ENCODE measurements at places on chromosomes 3 and 15.

- no peak for DNase-seq
Observed at GRCh38 chr3:78882251-78882650, 885.5 kb downstream of the ROBO1 start.

- no peak for DNase-seq
Observed at GRCh38 chr3:78879295-78879860, 888.4 kb downstream of the ROBO1 start.

DNA sequence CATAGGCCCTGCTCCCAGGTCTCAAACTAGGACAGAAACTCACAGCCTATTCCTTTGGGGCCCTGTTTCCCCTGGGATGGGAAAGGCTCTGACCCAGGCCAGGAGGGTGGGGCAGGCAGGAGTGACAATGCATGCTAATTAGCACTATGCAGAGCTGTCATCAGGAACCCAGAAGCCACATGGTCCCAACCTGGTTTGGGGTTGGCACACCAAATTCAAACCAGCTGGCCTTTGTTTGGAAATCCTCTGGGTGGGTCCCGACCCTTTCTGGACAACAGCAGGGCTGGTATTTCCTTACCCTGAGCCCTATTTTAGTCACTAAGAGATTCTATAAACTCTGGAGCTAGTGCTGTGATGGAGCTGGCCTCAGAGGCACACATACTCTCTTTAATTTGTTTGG, 166.2 kb downstream of the LRTM1 start:
- no peak for DNase-seq

GRCh38 chr3:123198372-123198771, 3.4 kb upstream of the SEC22A start:
- no peak for DNase-seq

DNA sequence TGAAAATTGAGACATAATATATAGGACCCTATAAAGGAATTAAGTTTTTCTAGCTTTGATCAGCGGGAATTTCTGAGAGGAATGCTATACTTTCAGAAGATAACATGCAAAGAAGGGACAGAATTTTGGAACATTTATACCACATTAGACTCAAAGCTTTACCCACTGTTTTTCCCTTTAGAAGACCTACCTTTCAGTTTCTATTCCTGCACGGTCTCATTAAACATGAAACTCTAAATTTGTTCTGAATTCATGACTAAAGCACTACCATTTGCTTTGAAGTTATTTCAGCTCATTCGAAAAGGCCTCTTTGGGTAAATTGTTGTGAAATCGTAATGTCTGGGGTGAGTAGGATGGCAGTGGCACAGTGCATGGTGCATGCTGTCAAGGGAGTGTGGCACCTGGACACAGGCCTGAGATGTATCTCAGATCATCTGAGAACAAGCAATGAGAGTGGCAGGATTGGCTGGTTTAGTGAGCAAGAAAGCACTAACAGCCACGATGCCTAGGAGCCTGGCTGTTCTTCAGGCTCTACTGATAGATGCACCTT, 42.5 kb downstream of the CHCHD4 start:
- no peak for DNase-seq

- DNase-seq, result no peak
Observed at GRCh38 chr3:75171630-75172230, 492.4 kb upstream of the FRG2C start.

DNA sequence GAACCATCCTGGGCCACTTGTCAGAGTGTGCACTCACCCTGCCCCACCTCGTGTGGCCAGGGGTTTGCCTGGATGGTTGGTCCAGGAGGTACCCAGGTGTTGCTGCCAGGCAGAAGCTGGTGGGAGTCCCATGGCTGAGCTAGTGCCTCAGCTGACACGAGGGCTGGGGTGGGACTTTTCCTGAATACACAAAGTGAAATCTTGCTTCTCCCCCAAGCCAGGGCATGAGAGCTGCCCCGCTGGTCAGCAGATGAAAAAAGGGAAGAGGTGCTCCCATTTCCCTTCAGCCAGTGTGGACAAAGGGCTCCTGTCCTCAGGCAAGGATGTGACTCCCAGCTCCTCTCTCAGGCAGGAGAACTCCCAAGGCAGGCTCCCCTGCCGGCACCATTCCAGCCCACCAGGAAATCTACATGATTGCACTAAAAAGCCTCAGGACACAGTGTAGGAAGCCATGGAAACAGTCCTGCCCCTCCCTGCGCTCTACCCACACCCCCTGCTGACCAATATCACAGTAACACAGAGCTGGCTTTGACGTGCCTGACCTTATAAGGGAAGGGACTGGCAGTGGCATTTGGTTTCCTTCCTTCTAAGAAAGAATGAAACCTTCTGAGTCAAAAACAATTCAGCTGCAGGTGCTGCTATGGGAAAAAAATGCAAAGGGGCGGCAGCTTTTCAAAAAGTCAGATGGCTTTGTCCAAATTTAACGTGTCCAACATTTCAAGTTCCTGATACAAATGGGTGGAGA, 33.9 kb downstream of the MYO5C start:
- peak; percentile 53 for DNase-seq

DNA sequence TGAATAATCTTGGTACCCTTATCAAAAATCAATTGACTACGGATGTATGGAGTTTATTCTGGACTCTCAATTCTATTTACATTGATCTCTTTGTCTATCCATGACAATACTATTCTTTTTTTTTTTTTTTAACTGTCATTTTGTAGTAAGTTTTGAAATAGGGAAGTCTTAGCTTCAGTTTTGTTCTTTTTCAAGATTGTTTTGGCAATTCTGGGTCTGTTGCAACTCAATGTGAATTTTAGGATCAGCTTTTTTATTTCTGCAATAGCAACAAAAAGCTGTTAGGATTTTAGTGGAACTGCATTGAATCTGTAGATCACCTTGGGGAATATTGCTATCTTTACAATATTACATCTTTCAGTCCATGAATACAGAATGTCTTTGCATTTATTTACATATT, 21.4 kb downstream of the BTLA start:
- DNase-seq, result no peak

GRCh38 chr3:62870321-62870720, 4.9 kb downstream of the CADPS start:
- DNase-seq, result no peak

- DNase-seq, result no peak
Observed at GRCh38 chr15:60479361-60480110, 594 bp upstream of the ICE2 start.

- DNase-seq, result no peak
Observed at GRCh38 chr15:40974879-40975278, 21.6 kb downstream of the CHAC1 start.

GRCh38 chr3:100482176-100482575, 10.2 kb upstream of the TMEM45A start:
- no peak for DNase-seq

GRCh38 chr15:69388260-69388705, 25.9 kb upstream of the KIF23 start:
- DNase-seq, result no peak

- no peak for DNase-seq
Observed at GRCh38 chr3:18179521-18179920, 245.6 kb downstream of the SATB1 start.

GRCh38 chr3:97910931-97911351, 61.3 kb downstream of the RIOX2 start:
- DNase-seq, result no peak

DNA sequence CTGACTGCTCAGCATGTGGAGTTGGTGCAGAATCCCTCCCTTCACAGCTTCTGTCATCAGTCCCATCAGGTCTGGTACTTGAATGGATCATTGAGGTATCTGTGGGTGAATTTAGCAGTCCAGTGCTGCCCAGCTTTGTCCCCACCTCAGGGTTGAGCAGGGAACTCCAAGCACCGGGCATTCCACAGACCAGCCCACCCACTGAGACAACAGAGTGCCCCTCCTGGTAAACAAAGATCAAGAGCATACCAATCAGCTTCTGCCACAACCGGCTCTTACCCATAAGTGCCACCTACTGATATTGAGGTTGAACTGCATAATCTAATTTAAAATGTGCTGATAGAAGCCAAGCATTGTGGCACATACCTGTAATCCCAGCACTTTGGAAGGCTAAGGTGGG, 57.1 kb upstream of the FXR1 start:
- no peak for DNase-seq

GRCh38 chr15:27028858-27029477, 58.0 kb downstream of the GABRG3 start:
- DNase-seq, result no peak

DNA sequence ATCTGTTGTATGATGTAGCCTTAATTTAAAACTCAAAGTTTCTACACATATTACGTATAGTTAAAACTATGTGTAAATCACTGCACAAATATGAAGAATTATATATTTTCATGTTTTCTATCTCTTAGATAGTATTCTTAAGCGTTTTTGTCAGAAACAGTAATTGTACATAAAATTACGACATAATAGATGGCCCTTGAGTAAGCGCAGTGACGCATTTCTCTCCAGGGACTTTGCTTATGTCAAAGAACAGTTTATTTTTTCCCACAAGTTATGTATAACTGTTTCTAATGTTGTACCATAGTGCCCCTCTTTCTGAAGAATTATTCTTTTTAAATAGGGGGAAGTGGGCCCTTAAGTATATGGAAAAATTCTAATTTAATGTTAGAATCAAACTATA, 934.0 kb downstream of the VGLL3 start:
- DNase-seq, result no peak

DNA sequence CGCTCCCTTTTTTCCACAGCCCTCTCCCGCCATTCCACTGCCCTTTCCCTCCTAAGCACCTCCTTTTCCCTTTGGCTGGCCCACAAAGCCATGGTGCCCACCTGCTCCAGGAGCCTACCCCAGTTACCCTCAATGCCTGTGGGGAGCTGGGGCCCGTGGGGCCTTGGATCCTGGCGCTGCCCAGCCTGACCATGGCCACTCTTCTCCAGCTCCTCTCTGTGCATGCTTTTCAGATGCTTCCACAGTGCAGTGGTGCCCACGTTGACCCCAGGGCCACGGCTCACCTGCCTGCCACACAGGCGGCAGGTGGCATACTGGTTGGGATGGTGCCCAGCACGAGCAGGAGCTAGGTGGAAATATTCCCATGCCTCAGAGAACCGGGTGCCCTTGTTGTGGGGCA, 1.5 kb downstream of the ZBED2 start:
- DNase-seq, result no peak

DNA sequence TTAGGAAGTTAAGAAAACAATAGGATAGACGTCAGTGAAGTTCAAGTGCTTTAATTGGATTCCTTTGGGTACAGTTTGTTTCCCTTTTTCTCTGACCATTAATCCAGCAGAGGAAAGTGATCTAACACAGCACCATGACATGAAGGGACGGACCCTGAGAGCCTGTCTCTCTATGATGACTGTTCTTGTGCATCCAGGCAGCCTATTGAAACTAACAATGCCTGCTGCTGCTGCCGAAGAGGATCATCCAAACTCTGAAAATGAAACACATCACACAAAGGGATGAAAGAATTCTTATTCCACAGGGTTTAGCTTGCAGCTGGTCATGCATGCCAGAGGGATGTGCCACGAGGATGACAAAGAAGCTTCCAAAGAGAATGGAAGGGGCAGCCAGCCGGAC, 75.5 kb downstream of the ZBTB20 start:
- DNase-seq, result peak; percentile 26

- DNase-seq, result no peak
Observed at GRCh38 chr3:30637310-30638219, 31.2 kb downstream of the TGFBR2 start.

DNA sequence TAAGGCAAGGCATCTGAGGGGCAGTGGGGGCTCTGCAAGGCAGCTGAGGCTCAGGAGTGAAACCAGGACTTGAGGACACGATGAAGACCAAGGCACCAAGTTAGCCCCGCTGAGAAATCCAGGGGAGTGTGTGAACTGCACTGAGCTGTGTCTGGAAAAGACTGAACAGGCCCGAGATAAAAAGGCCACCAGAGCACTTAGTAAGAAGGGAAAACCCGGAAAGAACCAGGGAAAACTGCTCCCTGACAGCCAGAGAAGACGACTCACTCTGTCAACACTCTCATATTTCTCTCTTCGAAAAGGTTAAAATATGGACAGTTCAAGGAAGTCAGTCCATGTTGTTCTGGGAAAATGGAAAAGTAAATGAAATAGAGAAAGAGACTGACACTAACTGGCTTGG, 109.0 kb downstream of the SEC22A start:
- DNase-seq, result no peak

DNA sequence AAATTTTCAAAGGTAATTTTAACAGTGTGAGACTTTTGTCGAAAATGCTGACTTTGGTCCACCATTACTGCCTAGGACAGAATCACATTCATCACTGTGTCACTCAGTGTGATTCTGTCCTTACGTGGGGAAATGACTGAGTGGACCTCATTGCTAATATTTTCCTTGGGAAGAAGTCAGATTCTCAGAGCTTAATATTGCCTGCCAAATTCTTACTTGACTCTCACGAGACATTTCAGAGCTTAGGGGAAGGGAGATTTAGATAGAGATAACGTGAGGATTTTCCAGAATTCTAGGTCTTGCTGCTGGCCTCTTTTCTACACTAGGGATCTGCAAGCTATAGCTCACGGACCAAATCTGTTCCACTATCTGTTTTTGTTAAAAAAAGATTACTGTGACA, 270.4 kb downstream of the SUCLG2 start:
- DNase-seq, result no peak

DNA sequence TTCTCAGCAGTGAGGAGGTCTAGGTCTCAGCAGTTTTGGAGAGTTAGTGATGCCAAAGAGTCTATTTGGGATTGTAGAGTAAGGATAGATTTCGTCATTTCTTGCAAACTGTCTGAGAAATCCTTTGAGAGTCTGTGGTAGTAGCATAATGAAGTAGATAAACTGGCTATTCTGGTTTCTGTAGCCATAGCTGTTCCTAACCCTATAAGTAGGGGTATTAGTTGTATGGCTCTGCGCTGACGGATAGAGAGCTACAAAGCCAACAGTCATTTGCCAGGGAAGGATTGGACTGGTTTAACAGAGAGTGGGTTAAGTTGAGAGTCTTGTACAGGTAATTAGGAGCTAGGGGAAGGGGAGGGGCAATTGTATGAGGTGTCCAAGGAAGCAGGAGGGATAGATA, 50.6 kb downstream of the KLHDC8B start:
- no peak for DNase-seq

DNA sequence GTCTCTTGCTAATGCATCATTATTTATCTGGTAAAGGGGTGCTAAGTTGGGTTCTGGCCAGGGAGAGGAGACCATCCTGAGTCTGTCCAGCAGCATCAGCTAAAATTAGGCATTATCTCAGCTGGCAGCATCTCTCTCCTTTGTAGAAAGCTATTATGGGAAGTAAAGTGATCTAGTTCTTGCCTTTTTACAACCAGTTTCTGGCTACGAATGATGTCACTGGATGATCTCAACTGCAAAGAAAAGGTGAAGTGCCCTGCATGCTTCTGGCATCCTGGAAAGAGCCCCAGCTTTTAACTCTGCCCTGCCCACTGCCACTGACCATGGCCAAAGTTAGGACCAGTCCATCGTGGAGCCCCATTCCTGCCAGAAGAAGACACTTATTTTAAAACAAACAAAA, 37.1 kb upstream of the IL12A start:
- no peak for DNase-seq
